Fibroblast of skin of scalp (primary cell): ENCODE measurements at places on chromosomes 1 and 21.
A peak's percentile ranks its signal among the peaks of the same experiment; 100 is the strongest.

DNA sequence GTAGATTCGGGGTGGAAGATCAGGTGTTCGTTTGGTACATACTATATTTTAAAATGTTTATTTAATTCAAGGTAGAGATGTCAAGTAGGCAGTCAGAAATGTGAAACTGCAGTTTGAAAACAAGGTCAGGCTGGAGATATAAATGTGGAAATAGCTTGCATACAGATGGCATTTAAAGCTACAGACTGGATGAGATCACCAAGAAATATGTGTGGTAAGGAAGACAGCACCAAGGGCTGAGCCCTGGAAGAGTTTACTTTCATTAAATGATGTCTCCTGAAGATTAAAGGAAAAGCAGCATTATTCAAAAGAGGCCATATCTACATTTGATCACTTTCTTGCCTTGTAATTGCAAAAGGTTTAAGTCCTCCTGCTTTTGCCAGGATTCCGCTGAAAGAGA lies 271.3 kb downstream of the PTBP2 start:
- DNase-seq, result peak; percentile 68

GRCh38 chr1:100035214-100035613 lies 65.4 kb downstream of the SLC35A3 start:
- DNase-seq, result no peak

- no peak for DNase-seq
Observed at GRCh38 chr1:92705446-92705845, 79.5 kb downstream of the EVI5 start.

DNA sequence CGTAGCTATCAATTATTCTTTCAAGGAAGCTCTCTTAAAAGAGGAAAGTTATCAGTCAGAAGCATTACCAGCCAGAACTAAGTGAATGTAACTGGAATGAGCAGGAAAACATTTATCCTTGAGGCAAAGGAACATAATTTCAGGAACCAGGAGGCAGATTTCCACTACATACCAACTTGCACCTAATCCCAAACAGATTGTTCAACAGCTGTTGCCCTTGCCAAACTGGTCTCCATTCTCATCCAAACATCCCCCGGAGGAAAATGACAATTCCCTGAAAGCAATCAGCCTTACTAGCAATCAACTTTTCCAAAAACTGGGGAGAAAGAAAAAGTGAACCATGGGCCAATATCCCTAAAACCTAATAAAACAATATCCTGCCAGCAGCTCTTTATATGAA lies 35.0 kb downstream of the ENAH start:
- DNase-seq, result no peak

GRCh38 chr1:171868217-171868803 lies 27.0 kb downstream of the DNM3 start:
- DNase-seq, result no peak

DNA sequence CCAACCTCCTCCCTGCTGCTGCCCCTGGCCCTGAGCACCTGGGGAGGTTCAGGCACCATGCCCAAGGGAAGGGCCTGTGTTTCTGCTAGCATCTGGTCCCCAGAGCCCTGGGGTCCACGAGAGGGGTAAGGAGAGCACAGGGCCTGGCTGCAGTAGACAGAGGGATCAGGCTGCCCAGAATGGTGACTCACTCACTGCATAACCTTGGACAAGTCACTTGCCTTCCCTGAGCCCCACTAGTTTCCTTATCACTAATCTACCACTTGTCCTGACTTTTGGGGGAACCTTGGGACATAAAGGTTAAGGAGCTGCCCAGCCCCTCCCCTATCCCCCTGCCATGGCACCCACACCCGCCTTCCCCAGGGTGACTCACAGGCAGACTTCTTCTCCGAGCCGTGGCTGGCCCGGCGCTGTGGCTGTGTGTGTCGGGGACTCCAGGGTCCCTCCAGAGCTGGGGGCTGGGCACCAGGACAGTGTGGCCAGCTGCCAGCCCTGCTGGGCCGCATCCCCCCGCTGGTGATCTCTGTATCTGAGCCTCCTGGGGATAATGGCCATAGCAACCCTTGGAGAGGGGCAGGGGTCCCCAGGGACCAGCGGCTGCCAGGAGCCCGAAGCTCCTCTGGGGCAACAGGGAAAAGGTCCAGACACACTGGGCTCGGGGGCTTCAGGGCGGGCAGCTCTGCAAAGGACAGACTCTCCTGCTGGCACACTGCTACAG lies 4.0 kb downstream of the ARHGEF19 start:
- no peak for DNase-seq
